ENCODE measurements at places on chromosomes 16 and 17.

DNA sequence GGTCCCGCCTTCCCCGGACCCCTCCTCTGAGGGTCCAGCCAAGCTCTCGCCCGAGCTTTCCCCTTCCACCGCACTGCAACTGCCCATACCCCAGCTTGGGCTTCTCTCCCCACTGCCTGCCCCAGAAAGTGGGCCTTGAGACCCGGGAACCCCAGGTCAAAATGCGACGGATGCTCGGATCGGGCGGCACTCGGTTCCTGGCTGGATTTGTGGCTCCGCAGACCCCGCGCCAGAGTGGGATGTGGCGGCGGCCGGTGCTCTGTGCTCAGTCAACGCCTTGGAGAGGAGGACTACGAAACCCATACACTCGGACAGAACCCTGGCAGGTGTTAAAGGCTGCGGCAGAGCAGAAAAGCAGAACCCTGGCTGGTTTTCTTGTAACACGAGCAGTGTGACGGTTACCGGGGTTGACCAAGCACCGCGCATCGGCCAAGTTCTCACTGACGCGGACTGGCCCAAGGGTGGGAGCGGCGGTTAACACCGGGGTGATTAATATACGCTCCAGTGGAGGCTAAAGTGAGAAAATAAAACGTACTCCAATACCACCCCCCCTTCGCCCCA is 885 bp upstream of the SLFN13 start:
- DNase-seq = no peak

GRCh38 chr17:60445144-60445543 is 22.9 kb downstream of the CHCT1 start:
- no peak for DNase-seq

DNA sequence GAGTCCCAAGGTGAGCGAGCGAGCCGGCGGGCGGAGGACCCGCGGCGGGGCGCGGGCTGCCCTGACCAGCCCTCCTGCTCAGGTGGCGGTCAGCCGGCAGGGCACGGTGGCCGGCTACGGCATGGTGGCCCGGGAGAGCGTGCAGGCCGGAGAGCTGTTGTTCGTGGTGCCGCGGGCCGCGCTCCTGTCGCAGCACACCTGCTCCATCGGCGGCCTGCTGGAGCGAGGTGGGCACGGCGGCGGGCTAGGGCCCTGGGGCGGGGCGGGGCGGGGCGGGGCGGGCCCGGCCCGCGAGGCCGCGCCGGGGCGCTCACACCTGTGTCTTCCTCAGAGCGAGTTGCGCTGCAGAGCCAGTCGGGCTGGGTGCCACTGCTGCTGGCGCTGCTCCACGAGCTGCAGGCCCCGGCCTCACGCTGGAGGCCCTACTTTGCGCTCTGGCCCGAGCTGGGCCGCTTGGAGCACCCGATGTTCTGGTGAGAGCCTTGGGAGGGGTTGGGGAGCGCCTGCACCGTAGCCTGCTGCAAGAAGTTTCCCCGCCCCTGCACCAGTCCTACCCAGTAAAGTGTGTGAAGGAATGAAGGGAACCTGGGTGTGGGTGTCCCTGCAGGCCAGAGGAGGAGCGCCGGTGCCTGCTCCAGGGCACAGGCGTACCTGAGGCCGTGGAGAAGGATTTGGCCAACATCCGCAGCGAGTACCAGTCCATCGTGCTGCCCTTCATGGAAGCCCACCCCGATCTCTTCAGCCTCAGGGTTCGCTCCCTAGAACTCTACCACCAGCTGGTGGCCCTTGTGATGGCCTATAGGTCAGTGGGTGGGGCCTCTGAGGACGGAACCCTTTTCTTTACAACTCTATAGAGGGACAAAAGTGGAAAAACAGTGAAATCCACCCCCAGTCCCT is 802 bp downstream of the SETD6 start:
- no peak for DNase-seq

DNA sequence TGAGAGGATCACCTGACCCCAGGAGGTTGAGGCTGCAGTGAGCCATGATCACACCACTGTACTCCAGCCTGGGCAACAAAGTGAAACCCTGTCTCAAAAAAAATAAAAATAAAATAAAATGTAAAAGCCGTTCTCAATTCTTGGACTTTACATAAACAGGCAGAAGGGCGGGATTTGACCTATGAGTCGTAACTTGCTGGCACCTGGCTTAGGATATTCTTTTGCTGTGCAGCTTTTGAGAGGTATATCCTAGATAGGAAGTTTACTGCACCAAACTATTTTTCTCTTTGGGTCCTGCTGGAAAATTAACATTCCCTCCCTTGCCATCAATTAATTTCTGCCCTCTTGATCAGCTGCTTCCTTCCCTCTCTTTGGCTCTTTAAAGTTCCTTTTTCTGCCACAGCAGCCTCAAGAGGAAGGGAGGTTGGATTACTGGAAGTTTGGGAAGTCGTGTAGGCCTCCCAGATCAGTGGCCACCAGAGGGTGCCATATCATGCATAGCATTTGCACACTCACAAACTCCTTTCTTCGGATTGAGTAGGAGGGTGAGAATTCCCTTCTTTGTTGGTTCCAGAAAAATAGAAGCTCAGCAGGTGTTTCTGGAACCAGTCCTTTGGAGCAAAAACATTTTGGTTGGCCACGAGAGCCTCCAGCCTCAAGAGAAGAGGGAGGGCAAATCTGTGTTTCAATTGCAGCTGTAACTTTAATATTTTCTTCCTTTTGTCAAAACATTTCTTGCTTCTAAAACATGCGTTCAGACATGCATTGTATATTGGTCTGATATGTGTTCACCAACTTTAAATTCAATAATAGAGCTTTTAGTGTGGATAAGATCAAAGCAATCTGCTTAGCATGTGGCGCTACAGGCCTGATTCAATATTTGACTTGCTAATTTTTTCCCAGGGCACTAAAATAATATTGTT is 147.3 kb downstream of the CCDC182 start:
- DNase-seq = peak; percentile 65

DNA sequence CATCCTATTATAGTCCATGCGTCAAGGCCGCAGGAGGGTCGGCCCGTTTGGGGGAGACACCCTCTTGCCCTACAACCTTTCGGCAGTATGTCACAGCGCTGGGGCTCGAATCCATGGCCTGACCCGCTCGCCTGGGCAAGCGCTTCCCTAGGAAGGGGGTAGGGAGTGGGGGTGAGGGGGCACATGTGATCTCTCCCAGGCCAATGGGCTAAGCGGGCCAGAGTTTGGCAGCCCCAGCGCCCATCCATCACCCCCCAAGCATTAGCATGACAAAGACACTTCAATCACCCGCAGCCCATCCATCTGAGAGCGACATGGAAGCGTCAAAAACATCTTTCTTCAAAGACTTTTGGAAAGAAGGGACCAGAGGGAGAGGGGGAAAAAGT is at the start of gene HOXB1:
TSS of gene HOXB1 (minus strand) at position 125 of the 386 bp plus-strand sequence. CDS start at position 18, 107 bp downstream.
- no peak for DNase-seq

DNA sequence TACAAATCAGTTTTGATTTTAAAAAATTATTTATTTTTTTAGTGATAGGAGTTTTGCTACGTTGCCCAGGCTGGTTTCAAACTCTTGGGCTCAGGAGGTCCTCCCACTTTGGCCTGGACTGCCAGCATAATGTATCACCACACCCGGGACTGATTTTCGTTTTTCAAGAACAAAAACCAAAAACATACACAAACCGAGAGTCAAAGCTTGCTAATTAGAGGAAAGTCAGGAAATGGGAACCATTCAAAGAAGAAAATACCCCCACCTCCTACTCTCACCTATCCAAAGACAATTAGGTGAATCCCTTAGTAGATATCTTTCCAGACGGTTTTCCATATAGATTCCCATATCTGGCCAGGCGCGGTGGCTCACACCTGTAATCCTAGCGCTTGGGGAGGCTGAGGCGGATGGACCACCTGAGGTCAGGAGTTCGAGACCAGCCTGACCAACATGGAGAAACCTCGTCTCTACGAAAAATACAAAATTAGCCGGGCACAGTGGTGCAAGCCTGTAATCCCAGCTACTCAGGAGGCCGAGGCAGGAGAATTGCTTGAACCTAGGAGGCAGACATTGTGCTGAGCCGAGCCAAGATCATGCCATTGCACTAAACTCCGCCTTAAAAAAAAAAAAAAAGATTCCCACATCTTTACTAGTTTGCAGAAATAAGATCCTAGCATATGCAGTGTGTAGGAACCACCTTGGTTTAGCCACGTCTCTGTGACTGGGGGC is 883 bp upstream of the SPN start:
- no peak for DNase-seq

DNA sequence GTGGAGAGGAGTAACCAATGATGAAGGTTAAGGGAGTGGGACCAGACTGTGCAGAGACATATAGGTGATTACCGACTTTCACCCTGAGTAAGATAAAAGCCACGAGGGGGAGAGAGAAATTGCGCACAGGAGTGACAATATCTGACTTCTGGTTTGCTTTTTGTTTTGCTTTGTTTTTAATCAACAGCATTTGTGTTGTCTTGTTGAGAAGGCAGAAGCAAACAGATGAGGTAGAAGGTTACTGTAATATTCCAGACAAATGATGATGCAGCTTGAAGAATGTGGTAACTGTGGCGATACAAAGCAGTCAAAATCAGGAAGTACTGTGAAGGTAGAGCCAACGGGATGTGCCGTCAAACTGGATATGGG is 7.5 kb downstream of the PELP1 start:
- no peak for DNase-seq

DNA sequence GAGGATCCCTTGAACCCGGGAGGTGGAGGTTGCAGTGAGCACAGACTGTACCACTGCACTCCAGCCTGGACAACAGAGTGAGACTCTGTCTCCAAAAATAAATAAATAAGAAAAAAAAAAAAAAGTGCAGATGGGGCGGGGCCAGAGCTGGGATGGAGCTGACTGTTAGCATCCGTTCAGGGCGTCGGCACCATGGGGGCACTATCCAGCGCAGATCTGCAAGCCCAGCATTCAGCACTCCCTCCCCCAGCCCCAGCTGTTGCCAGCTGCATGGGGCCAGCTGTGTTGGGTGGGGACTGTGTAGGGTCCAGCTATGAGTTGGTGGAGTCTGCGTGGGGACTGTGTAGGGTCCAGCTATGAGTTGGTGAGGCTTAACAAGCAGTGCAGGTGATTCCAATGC is 13.3 kb downstream of the GPRC5C start:
- DNase-seq = no peak

- no peak for DNase-seq
Observed at GRCh38 chr17:6327007-6327406, 107.9 kb downstream of the AIPL1 start.

- DNase-seq = no peak
Observed at GRCh38 chr16:75552951-75553350, 3.1 kb downstream of the TMEM231 start.

DNA sequence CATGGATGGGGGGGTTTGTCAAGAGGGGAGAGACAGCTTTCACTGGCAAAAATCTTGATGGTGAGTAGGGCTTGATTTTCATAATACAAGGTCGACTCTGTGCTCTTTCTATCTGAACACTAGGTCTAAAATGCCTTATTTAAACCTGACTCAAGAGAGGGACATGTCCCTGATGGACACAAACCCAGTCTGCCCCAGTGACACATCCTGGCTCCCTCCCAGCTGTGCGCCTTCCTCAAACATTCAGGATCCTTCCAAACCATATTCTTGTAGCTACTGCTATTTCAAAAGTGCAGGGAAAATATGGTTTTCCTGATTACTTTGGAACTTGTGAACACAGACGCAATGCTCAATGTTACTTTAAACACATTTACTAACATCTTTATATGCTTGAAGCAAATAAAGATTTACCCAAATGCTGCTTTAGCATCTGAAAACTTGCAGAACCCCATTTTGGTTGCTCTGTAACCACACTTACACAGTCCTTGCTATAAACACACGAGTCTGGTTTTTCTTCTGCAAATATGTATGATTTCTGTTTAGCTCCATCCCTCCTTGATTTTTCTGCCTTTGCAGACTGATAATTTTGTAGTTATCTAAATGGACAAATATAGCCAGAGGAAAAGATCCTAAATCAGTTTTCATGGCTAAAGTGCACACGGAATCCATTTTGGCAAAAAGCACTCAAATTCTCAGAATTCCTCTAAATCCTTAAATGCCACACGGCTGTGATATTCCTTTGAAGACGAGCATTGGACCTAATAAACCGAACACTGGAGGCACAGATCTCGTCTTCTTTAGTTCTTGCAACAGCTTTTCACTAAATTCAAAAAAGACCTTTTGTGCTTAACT is 499.9 kb upstream of the ZFHX3 start:
- no peak for DNase-seq

DNA sequence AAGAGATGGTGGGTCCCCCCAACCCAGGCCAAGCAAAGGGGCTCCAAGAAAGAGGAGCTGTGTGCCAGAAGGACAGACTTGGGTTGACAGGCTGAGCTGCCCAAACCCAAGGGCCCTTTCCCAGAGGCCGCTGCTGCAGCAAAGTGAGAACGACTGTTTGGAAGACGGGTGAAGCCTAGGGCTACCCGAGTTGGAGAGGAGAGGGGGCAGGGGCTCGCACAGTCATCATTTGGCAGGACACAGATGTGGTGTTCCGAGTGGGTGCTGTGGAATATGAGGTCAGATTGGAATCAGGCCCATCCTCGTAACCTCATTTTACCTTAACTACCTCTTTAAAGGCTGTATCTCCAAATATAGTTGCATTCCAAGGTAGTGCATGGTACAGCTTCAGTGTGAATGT is 5.3 kb upstream of the MFAP4 start:
- DNase-seq = no peak

GRCh38 chr16:63745456-63745855 is 1376.4 kb downstream of the CDH11 start:
- DNase-seq = no peak

DNA sequence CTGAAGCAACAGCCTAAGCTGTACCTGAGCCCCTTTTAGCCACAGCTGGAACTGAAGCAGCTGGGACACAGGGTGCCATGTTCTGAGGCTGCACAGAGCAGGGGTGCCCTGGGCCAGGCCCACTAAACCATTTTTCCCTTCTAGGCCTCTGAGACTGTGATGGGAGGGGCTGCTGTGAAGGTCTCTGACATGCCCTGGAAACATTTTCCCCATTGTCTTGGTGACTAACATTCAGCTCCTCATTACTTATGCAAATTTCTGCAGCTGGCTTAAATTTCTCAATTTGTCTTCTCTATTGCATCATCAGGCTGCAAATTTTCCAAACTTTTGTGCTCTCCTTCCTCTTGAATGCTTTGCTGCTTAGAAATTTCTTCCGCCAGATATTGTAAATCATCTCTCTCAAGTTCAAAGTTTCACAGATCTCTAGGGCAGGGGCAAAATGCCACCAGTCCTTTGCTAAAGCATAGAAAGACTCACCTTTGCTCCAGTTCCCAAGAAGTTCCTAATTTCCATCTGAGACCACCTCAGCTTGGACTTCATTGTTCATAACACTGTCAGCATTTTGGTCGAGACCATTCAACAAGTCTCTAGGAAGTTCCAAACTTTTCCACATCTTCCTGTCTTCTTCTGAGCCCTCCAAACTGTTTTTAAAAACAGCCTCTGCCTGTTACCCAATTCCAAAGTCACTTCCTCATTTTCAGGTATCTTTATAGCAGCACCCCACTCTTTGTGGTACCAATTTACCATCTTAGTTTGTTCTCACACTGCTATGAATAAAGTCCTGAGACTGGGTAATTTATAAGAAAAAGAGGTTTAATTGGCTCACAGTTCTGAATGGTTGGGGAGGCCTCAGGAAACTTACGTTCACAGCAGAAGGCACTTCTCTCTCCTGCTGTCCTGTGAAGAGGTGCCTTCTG is 49.8 kb downstream of the TMEM100 start:
- no peak for DNase-seq

GRCh38 chr17:32286518-32286900 is 20.9 kb downstream of the RHBDL3 start:
- DNase-seq = no peak

GRCh38 chr17:61555127-61555566 is 35.9 kb downstream of the NACA2 start:
- no peak for DNase-seq

- DNase-seq = no peak
Observed at GRCh38 chr16:88004391-88004790, 53.2 kb downstream of the BANP start.
